ENCODE measurements at places on chromosomes 6 and 20.

DNA sequence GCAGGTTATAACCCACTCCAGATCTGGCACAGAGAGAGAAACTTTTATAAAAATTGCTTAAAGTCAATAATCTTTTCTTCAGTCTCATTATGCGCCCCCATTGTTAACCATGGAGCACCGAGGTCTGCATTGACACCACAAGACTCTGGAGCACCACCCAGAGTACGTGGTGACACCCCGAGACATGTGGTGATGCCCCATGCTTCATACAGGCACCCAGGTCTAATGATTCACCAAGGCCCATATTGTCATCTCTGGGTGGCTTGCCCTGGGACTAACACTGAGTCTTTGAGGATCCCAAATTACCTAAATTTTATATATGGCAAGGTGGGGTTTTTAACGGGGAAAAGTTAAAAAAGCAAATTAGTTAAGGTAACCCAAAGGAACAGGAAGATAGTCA lies 31.1 kb downstream of the CD109 start:
- DNase-seq = no peak

DNA sequence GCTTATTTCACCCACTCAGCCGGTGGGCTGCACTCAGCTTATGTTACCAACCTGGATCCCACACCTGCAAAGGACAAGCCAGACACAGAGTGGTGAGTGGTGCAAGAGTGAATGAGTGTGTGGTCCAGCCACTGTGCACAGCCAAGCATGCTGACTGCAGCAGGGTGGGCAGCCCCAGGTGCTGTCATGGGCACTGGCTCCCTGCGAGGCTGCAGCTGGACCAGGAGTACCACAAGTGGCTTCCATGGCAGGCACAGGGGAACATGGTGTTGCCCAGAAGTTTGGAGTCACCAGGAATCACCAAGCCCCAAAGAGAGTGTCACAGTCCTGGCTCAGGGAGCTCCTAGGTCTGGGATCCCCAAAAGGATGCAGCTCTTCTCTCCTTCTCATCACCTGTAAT lies 1093.4 kb downstream of the KHDRBS2 start:
- DNase-seq = no peak

GRCh38 chr6:36700831-36701230 lies 3.2 kb downstream of the RAB44 start:
- DNase-seq = no peak

- no peak for DNase-seq
These were observed 51.3 kb downstream of the CNR1 start for GRCh38 chr6:88114838-88115237.

DNA sequence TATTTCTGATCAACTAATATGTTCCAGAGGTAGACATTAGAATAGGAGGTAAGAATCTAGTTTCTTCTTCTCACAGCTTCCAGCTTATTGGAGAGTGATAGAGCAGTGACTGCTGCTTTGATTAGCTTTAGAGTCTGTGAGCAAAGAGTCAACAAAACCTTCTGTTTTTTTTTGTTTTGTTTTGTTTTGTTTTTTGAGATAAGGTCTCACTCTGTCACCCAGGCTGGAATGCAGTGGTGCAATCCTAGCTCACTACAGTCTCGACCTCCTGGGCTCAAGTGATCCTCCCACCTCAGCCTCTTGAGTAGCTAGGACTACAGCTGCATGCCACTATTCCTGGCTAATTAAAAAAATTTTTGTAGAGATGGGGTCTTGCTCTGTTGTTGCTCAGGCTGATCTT lies 39.3 kb downstream of the TSBP1 start:
- no peak for DNase-seq

GRCh38 chr20:6863355-6863754 lies 95.9 kb downstream of the BMP2 start:
- DNase-seq = no peak

- DNase-seq = no peak
These were observed 38.7 kb downstream of the CDKAL1 start for GRCh38 chr6:20572940-20573339.

- no peak for DNase-seq
These were observed 47.8 kb downstream of the ELOVL5 start for GRCh38 chr6:53300656-53301551.

DNA sequence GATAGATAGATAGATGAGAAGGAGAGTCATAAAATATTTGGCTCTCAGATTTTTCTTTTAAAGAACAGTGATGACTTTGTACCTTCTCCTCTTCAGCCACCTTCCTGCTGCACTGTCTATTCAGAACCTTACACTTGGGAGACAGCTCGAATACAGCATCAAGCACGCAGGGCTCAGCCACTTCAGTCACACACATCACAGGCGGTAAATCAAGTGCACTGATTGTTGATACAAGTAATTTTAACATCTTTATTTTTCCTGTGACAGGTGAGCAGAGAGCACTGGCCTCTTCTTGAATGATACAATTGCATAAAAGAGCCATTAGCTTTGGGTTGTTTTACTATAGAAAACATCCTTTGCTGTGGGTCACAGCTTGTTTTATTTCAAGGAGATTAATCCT lies 1118.5 kb upstream of the EYS start:
- no peak for DNase-seq

DNA sequence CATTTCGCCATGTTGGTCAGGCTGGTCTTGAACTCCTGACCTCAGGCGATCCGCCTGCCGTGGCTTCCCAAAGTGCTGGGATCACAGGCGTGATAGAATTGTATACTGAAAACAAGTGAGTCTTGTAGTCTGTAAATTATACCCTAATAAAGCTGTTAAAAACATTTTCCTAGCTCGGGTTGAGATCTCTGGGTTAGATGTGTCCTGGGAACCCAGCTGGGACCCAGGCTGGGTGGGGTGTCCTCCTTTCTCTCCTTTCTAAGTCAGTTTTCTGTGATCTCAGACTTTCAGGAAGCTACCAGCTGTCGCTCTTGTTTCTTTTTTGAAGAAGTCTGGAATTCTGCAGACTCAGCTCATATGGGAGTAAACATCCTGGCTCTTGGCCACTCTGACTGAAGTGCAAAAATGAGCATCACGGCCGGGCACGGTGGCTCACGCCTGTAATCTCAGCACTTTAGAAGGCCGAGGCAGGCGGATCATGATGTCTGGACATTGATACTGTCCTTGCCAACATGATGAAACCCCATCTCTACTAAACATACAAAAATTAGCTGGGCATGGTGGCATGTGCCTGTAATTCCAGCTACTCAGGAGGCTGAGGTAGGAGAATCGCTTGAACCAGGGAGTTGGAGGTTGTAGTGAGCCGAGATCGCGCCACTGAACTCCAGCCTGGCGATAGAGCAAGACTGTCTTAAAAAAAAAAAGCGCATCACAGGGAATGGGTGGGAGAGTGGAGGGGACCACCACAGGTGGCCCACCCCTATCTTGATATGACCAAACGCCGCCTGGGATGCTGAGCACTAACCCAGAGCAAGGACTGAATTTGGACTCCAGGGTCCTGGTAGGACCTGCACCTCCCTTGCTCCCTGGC lies 9.9 kb upstream of the PCIF1 start:
- no peak for DNase-seq

DNA sequence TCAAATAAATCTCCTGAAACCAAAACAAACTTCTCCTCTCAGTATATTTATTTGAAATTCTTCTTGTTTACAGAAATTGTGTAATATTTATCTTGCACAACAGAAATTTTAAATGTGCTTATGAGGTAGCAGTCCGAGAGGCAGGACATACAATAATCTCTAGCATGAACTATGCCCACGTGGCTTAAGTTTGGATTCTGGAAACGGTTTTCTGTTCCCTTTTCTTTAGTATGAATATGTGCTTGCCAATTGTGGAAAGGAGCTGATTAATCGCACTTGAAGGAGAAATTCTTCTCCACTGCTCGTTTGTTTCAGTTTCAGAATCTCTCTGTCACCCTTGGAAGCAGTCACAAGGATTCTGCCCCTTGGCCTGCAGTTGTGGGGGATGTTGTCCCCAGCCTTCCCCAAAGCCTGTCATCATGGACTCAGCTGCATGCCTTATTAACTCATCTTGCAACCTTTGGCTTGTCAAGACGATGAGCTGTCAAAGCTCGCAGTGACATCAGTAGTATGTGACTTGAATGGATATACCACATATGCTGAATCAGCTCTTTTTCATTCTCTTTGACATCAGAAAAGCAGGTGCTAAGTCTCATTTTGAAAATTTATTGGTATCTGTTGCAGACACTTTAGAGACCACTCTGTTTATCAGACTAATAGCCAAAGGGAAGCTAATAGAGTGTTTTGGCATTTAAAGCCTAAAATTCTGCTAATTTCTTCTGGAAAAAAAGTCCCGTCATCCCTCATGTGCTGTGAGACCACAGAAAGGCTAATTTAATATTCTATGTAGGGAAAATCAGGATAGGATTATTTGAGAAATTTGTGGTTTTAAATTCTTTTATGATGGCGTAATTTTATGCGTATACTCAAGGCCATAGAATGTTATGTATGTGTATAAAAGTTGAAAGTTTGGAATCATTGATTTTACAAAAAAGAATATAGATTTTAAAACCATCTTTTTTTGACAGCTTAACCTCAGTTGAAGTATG lies 186.8 kb downstream of the ARID1B start:
- DNase-seq = no peak

GRCh38 chr6:56725254-56725653 lies 82.6 kb upstream of the DST start:
- DNase-seq = no peak

- no peak for DNase-seq
These were observed 69.0 kb upstream of the CCN2 start for GRCh38 chr6:132020138-132020581.

DNA sequence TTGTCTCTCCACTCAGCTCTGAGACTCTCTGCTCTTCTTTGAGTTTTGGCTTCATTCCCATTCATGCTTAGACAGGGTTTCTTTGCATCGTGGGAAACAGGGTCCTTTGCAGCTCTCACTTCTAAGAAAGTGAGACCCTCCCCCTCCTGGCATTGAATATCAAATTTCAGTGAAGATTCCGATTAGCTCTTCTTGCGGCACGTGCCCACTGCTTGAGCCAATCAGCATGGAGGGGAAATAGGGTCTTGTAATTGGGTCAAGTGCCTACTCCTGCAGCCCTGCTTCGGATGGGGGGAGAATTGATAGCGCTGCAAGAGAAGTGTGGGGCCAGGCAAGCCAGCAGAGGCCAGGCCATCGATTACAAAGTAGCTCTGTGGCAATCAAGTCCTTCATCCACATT lies 69.6 kb downstream of the TFAP2C start:
- DNase-seq = no peak
